Central memory CD8-positive, alpha-beta T cell (primary cell): ENCODE measurements at places on chromosomes 7 and 10.

- H3K4me3 ChIP-seq = no peak overlapping the region
- no peaks in the 10 kb centered on the region for H3K27me3 ChIP-seq
- H3K4me1 ChIP-seq = no peaks in the 10 kb centered on the region
- no peaks in the 10 kb centered on the region for H3K36me3 ChIP-seq
Measured at GRCh38 chr7:110470420-110470819, 620.5 kb upstream of the LRRN3 start.

GRCh38 chr7:33981226-33981625, 75.9 kb downstream of the BMPER start:
- H3K27ac ChIP-seq = no peak overlapping the region
- H3K36me3 ChIP-seq = no peaks in the 10 kb centered on the region
- no peaks in the 10 kb centered on the region for H3K27me3 ChIP-seq
- no peak for DNase-seq
- H3K4me3 ChIP-seq = no peak overlapping the region
- no peaks in the 10 kb centered on the region for H3K4me1 ChIP-seq

GRCh38 chr10:10854725-10855124, 162.9 kb upstream of the CELF2 start:
- DNase-seq = no peak
- H3K27ac ChIP-seq = no peak overlapping the region
- H3K4me1 ChIP-seq = peaks cover 4% of the 10 kb centered on the region
- H3K36me3 ChIP-seq = no peaks in the 10 kb centered on the region

GRCh38 chr7:153886506-153887441, 165.4 kb upstream of the DPP6 start:
- no peaks in the 10 kb centered on the region for H3K36me3 ChIP-seq
- H3K27ac ChIP-seq = no peak overlapping the region
- H3K4me3 ChIP-seq = no peak overlapping the region
- DNase-seq = no peak
- H3K27me3 ChIP-seq = peaks cover 9% of the 10 kb centered on the region
- no peaks in the 10 kb centered on the region for H3K4me1 ChIP-seq

DNA sequence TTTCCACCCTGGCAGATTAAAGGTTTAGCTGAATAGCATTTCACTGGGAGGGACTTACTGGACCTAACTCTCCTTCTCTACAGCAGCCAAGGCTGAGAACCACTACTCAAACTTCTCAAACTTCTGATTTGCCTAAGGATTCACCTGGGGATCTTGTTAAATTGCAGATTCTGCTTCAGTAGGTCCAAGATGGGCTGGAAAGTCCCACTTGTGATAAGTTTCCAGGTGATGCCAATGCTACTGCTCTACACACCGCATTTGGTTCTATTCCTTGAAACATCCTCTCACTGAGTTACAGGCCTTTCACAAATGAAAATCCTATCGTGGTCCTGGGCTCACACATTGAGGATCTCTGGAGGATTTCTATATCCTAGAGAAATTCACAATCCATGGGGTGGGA, 147.9 kb downstream of the CHCHD3 start:
- no peak for DNase-seq
- H3K4me3 ChIP-seq = no peak overlapping the region
- H3K27me3 ChIP-seq = no peaks in the 10 kb centered on the region
- H3K36me3 ChIP-seq = peaks cover 4% of the 10 kb centered on the region
- H3K27ac ChIP-seq = no peak overlapping the region
- H3K4me1 ChIP-seq = peaks cover 12% of the 10 kb centered on the region

DNA sequence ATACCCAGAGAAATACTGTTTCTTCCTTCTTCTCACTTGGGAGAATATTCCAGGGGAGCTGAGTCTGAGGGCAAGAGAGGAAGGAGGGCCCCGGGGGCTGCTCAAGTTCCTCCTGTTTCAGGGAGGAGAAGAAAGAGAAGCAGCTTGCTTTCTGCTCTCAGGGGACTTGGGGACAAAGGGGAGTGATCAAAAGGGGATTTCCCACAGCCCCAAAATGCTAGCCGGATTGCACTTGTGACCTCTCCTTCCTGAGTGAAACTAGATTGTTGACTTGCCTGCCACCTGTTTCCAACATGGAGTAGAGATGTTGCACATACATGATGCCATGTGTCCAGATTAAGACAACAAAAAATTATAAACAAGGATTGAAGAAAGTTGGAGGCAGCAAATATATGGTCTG, 28.7 kb upstream of the PDCD4 start:
- H3K4me1 ChIP-seq = peaks cover 65% of the 10 kb centered on the region
- H3K4me3 ChIP-seq = peak overlapping the region; percentile 34

DNA sequence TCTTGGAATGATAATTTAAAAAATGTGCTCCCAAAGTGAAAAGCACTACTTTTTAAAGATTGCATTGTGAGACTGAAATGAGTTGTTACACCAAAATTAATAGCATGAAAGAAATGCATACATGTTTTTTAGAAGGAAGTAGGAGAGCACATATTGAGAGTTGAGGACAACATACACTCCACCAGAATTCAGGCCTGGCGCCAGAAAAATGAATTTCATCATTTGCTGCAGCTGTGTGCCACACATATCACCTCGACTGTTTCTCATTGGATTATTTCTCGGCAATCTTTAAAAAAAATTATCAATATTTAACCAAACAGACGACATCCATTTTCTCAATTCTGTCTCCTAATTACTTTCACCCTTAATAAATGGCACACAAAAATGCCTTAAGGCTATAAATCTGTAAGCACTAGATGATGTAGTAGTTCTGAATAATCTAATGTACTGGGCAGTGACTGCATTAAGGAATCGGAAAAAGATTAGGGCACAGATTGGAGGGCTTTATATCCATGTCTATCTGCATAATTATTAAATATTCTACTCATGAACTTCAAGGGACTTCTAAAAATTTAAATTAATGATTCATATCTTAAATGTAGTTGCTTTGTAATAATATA, 590.4 kb downstream of the NXPH1 start:
- no peaks in the 10 kb centered on the region for H3K36me3 ChIP-seq
- H3K27ac ChIP-seq = no peak overlapping the region
- no peaks in the 10 kb centered on the region for H3K4me1 ChIP-seq

GRCh38 chr10:97444212-97444611, 1.6 kb downstream of the EXOSC1 start:
- no peaks in the 10 kb centered on the region for H3K27me3 ChIP-seq
- H3K27ac ChIP-seq = peak overlapping the region; percentile 93
- peaks cover 34% of the 10 kb centered on the region for H3K36me3 ChIP-seq
- no peak overlapping the region for H3K4me3 ChIP-seq

DNA sequence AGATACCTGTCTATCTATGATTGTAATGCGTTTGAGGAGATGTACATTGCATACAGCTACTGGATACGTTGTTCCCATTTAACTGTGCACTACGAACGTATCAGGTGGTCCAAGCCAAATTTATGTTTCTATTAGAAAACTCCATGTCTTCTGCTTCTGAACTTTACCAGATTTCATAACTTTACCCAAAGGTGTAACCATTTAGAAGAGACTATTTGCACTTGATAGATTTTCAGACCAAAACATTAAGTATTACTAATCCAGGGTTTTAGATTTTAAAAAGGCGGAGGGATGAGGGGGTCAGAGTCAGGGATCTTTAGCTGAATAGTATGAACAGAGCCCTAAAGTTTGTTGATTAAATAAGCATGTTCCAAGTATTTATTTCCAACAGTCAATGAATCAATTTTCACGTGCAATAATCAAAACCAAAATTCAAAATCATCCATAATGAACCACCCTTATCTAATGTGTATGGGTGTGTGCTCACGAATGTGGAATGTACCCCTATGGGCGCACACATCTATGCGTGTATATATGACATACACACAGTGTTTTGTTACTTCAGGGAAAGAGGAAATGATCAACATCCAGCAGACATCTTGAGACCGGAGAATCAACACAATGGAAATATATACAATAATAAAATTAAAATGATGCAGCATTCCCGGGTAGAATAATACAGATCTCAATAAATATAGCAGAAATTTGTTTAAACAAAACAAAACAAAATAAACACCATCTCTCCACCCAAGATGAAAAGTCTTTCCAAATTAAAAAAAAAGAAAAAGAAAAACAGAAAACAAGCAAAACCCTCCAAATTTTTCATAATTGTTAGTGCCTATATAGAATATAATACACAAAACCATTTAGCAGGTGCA, 3.4 kb downstream of the FEZF1 start:
- no peak for DNase-seq
- H3K4me3 ChIP-seq = no peak overlapping the region
- peaks cover 79% of the 10 kb centered on the region for H3K27me3 ChIP-seq
- no peak overlapping the region for H3K27ac ChIP-seq
